ENCODE measurements at places on chromosomes 13 and 19. TPM values are rescaled to one million over a fixed set of nuclear protein-coding genes. Genes with fewer than 3 reads are reported as not detected.

GRCh38 chr19:33310606-33311325 lies 8.4 kb upstream of the CEBPA start:
- no peak for DNase-seq

DNA sequence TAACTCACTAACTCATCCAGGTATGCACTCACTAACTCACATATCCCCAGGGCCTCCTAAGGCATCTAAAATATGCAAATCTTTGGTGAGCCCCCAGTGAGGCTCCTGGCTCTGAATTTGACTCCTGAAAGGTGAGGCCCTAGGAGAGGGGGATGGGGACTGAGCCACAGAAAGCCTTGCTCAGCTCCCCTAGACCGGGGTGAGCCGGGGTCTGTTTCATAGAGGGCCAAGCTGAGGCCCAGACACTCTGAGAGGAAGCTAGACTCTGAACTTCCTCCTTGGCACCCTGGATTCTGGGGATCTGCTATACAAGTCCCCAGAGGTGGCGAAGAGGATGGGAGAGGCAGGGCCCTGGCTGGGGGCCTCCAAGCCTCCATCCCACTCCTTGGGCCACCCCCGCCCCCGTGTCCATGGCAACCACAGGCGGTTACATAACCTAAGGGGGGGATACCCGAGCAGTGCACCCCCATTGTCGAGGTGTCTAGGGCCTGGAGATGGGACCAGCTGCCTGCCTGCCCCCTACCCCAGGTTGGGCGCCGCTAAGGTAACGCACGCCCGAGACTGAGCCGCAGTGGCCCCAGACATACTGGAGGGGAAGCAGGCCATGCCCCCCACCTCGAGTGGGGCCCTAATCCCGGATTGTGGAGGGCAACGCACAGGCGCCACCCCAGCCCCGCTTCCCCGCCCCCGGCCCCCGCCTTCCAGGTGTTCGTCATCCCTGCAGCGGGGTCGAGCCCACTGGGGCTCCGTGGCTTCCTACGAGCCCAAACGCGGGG lies 646 bp downstream of the ABHD8 start:
- no peak for DNase-seq

GRCh38 chr13:49635599-49636433 lies 7.5 kb downstream of the ARL11 start:
- DNase-seq: no peak

DNA sequence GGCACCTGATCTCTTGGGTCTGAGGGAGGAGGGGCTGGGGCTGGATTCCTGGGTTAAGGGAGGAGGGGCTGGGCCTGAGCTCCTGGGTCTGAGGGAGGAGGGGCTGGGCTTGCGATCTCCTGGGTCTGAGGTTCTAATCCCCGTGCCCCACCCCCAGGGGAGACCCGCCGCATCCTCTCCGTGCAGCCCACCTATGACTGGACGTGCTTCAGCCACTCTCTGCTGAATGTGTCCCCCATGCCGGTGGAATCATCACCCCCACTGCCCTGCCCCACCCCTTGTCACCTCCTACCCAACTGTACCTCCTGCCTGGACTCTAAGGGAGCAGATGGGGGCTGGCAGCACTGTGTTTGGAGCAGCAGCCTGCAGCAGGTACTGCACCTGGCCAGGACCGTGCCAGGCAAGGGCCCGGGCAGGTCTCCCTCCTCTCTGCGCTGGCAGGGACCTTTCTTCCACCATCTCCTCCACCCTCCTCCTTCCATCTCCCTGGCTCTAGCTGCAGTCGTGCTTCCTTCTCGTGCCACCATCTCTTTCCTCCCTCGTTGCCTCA lies 27.1 kb downstream of the CNFN start:
- no peak for DNase-seq

- DNase-seq: no peak
These were observed 750 bp downstream of the RAB20 start for GRCh38 chr13:110560601-110561343.

GRCh38 chr13:112998521-112999280 lies 29.7 kb downstream of the MCF2L start:
- DNase-seq: no peak

GRCh38 chr19:48136547-48136946 lies 25.9 kb upstream of the PLA2G4C start:
- no peak for DNase-seq

DNA sequence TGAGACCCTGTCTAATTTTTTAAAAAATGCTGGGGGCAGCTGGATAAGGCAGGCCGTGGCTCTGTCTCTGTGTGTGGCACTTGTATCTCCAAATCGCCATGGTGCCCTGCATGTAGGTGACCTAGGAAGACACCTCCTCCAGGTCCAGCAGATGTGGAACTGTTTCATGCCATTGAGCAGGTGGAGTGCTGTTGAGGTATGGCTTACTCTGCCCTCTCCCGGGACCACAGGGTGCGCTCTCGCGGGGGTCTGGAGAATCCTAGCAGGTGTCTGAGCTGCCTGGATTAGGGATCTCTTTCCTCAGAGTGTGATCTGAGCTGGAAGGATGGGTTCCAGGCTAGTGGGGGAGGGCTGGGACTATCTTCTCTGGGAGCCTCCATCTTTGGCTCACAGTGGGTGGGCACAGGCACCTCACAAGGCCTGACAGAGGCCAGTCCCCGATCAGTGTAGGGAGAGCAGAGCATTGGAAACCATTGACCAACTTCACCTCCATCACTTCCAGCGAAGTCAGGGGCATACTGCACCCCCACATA lies 67.7 kb upstream of the TM9SF2 start:
- no peak for DNase-seq

DNA sequence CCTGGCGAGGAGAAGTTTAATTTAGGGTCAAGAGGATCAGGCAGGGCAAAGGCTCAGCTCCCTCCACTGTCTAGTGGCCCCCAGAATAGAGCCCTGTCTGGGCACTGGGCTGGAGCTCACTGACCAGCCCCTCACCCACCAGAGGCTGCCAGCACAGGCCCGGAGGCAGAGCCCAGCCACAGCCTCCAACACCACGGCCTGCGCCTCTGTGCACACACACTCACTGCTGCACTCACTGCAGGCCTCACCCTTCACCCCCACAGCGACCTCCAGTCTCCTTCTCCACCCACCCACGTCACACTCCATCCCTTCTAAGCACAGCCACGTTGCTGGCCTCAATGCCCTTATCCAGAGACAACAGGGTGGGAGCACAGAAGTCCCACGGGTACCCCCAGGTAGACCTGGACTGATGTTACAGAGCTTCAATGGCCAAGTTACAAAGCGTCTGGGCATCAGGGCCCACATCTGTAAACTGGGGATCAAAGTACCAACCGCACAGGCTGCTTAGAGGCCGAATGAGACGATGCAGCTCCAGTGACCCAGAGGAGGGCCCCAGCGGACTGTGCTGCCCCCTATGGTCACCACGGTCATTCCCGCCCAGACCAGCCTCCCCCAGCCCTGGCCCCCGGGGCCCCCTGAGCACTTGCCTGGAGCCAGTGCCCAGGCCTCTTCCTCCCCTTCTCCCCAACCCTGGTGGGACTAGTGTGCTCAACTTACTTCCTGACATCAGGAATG lies 4.5 kb upstream of the PRKD2 start:
- no peak for DNase-seq

GRCh38 chr19:13989487-13989886 lies 16.6 kb downstream of the RFX1 start:
- no peak for DNase-seq

DNA sequence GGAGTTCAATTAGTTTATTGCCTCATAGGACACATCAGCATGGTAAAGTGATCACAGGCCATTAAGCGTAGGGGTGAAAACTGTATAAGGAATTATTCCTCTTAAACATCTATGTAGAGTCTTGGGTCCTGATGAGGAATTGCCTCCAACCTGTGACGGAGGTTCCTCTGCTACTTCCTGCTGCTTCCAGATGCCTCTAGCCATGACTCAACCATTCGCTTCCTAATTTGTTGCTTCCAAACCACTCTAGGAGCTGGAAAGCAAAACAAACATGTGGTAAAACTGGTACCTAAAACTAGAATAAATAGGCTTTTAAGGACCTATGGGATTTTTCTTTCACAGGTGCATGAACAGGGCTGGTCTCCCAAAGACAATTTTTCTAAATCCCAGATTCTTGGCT lies 253.8 kb downstream of the KLF12 start:
- no peak for DNase-seq

DNA sequence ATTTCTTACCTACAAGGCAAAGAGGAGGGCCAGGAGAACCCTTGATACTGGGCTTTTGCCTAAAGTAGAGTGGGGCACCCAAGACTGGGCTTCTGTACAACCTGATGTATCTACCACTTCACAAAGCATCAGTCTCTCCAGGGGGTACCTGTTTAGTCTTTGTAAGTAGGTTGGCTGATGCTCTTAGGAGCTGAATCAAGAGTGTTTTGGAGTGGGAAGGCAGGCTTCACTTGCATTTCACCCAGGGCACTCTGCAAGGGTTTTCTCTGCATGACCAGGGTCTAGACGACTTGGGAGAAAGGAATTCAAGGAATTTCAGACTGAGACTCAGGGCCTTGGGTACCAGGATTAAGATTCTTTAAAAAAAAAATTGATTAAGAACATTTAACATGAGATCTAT lies 361.5 kb downstream of the RFC3 start:
- DNase-seq: no peak

GRCh38 chr13:109738298-109738746 lies 48.1 kb downstream of the IRS2 start:
- DNase-seq: peak; percentile 32

- no peak for DNase-seq
These were observed 9.3 kb upstream of the CDX2 start for GRCh38 chr13:27978301-27978968.

- DNase-seq: no peak
These were observed 43.9 kb downstream of the CAB39L start for GRCh38 chr13:49399801-49400472.

DNA sequence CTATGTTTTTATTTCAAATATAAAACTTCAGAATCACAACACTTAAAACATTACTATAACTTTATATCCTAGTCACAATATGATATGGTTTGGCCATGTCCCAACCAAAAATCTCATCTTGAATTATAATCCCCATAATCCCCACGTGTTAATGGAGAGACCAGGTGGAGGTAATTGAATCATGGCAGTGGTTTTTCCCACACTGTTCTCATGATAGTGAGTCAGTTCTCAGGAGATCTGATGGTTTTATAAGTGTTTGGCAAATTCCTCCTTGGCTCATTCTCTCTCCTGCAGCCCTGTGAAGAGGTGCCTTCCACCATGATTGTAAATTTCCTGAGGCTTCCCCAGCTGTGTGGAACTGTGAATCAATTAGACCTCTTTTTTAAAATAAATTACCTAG lies 307.6 kb downstream of the SPRY2 start:
- DNase-seq: no peak

DNA sequence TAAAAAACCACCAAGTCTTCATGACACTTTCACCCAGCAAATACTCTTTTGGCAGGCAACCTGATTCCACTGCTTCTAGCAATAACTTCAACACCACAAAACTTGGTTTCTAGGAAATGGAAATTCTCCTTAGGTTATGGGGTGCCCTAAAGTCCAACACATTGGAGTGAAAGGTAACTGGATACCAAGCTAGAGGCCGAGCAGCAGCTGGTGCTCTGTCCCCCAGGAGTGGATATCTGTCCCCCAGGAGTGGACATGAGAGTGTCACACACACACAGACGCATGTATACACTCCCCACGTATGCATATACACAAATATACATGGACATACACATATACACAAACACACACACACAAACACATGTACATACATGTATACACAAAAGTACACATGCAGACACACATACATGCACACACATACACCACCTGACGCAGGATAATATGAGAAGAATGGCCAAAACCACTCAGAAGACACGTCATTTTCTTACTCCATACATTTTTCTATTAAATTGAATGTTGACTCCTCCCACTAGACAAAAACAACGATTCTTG lies 50.8 kb downstream of the RFX2 start:
- DNase-seq: no peak

- DNase-seq: no peak
These were observed 991.7 kb downstream of the EFNB2 start for GRCh38 chr13:105543742-105544141.

DNA sequence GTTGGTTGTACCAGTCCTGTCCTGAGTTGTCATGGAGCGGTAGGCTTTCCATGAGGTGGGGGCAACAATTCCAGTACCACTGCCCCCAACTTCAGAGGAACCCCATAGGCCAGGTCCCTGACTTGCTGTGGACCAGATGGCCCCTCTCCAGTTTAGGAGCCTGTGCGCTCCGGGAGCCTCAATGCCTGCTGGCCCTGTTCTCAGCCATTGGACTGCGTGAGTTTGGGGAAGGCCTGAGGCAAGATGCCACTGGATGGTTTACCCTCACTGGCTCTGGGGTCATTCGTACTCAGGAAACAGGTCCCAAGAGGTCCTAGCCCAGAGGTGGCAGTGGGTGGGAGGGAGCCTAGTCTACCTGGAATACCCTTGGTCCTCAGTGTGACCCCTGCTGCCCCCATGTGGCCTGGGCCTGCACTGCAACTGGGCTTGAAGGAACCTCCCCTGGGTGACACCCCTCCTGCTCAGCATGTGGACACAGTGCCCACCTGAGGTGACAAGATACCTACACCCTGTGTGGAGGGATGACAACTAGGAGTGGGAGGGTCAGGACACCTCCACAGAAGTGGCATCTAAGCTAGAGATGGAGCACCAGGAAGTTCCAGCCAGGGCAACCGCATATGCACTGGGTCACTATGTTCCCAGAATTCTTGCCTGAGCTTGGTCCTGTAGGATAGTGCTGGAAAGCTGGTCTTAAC lies 6.0 kb upstream of the PRR19 start:
- no peak for DNase-seq

DNA sequence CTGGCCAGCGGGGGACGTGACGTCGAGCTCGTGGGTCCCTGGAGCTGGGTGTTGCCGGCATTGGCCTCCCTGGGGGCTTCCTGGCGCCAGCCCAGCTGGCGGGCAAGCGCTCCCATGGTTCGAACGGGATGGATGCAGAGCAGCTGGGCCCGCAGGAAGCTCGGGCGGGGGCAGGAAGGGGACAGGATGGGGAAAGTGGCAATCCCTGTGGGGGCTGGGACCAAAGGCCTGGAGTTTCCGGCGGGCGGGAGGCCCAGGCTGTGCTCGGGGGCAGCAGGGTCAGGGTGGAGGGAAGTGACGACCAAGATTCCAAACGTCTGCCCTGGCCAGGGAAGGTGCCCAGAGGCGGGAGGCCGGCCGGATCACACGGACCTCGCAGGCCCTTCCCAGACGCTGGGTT lies 19.3 kb downstream of the PALM start:
- DNase-seq: no peak

DNA sequence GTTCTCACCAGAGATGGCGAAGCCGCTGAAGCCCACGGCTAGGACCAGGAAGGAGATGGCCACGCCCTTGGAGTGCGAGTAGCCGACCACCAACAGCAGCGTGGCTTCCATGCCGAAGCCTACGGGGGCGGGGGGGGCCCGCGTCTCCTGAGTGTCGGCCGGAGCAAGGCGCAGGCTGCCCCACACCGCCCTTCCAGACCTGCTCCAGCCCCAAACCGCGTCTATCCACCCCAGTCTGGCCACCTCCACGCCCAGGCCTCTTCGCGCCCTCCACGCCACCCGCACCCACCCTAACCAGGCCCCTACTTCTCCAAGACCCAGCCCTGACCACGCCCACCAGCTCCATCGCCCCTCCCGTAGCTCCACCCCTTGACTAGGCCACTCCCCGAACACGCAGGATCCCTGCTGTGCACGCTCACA lies 6.2 kb downstream of the GFY start:
- DNase-seq: no peak

LRRC8E gene
- polyA plus RNA-seq: 11.5 TPM

KCNN4 gene
- 10.5 TPM for polyA plus RNA-seq

LAMP1 gene
- polyA plus RNA-seq: 232 TPM

TFDP1 gene
- polyA plus RNA-seq: 135 TPM

KIR2DL3 gene
- not detected for polyA plus RNA-seq

ACP7 gene
- polyA plus RNA-seq: 0.08 TPM

NCCRP1 gene
- polyA plus RNA-seq: 2.3 TPM

JSRP1 gene
- polyA plus RNA-seq: not detected
